Caco-2 (cell line): ENCODE measurements at places on chromosomes 16 and 17. TPM values are rescaled to one million over a fixed set of nuclear protein-coding genes. Genes with fewer than 3 reads are reported as not detected.

DNA sequence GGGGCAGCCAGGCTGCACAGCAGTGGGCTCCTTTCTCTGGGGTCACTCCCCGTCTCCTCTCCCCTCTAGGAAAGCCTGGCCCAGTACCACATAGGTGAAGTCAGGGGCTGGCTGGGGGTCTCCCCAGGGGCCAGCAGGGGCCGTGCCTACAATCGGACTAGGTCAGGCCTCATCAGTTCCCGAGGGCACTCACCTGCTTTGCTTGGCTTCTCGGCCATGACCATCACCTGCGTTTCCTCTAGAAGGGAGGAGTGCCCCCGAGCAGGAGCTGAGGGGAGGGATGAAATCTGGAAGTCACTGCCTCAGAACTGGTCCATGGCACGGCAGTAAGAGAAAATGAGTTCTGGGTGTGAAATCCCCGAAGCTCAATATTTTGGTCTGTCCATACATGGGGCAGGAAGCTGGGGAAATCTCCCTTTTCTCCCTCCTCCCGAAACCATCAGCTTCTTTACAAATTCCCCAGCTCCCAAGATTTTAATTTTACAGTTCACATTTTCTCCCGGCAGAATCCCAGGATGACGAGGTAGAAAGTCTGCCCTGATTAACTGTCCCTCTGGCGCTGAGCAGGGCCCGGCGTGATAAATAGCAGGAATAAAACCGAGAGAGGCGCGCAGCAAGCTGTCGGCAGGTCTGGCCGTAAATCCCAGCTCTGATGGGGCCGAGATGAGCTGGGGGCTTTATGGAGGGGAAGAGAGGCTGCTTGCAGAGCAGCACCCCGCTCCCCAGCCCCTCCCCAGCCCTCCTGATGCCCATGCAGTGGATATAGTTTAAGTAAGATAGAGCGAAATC, 172.1 kb downstream of the RBFOX3 start:
- no peaks in the 10 kb centered on the region for H3K27me3 ChIP-seq
- H3K27ac ChIP-seq: no peak overlapping the region
- H3K36me3 ChIP-seq: no peaks in the 10 kb centered on the region
- no peak overlapping the region for H3K4me3 ChIP-seq
- H3K4me1 ChIP-seq: no peaks in the 10 kb centered on the region
- DNase-seq: no peak

- no peaks in the 10 kb centered on the region for H3K36me3 ChIP-seq
- DNase-seq: no peak
- H3K27ac ChIP-seq: no peak overlapping the region
- H3K27me3 ChIP-seq: no peaks in the 10 kb centered on the region
- H3K4me3 ChIP-seq: no peak overlapping the region
Observed at GRCh38 chr17:1498869-1499268, 6.4 kb upstream of the MYO1C start.

DNA sequence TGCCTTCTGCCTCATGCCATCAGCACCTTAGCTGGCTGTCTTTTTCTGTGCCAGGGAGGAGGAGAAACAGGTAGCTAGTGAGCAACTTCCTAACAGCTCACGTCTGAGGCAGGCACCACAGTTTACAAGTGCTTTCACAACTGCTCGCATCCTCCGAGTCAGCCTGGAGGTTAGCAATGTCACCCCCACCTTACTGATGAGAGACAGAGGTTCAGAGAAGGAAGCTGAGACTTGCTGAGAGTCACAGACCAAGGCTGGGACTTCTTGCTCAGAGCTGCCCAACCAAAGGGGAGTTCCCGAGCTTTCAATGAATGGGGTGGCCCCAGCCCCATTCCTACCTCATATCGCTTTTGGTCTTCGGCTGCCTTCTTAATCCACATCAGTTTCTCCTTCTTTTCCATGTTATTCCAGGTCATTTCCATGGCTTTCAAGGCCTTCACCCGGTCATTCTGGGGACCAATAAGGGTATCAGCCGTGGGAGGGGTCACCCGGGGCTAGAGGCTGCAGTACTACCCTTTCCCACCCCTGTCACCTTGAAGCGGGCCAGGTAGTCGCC, 9.6 kb downstream of the UBTF start:
- H3K27ac ChIP-seq: no peak overlapping the region
- no peak overlapping the region for H3K4me3 ChIP-seq
- DNase-seq: no peak
- no peaks in the 10 kb centered on the region for H3K4me1 ChIP-seq

Gene LYRM9
- total RNA-seq: 25.6 and 29.1 TPM in 2 replicates
